ENCODE measurements at places on chromosomes 2 and 18.
A peak's percentile ranks its signal among the peaks of the same experiment; 100 is the strongest.

GRCh38 chr2:98901291-98901690 lies 34.7 kb downstream of the CRACDL start:
- DNase-seq = peak; percentile 9

DNA sequence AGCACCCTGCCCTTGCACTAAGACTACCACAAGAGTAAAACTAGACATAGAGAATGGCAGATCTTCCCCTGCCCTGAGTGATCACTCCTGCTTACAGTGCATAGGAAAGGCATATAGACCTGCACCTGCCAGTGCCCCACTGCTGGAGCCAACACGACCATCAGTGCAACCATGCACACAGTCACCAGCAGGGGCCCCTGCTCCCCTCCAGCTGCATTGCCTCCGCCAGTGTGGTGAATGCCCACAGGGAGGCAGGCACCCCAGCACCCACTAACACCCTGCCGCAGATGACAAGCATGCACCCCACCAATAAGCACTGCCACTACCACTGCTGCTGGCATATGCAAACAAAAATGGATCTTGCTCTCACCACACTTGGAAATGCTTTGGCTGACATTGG lies 478.8 kb downstream of the ADCYAP1 start:
- no peak for DNase-seq

GRCh38 chr2:71950256-71951082 lies 197.2 kb downstream of the CYP26B1 start:
- DNase-seq = no peak

DNA sequence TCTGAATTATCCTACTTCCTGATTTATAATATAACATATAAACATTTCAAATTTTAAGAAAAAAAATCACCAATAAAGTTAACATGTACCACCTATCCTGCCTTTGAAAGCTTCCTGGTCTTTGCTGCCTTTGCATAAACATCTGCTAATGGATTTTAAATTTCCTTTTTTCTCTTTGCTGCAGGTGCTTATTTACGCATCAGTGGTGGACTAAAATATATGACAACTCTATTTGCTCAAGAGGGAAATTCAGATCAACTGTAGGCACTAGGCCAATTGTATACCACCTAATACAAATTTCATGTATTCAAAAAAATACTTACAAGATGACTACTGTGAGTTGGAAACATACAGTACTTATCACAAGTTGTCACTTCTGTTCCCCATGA lies 57.2 kb downstream of the RAD51AP2 start:
- DNase-seq = no peak

DNA sequence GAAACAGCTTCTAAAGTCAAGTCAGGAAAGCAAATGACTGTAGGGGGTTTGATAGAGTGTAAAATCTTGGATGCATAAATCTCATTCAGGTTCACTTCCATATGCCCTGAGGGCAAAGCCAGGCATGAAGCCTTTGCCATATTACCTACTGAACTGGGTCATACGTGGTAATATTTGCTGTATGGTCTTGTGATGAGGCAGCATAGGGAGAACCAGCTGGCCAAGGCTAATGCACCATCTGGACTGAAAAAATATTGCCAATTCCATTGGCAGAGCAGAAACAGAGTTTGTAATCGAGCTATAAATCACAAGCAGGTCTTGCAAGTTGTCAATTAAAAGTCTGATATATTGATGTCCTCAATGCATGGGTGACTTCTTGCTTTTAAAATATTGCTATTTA lies 243.8 kb downstream of the ERBB4 start:
- DNase-seq = no peak

GRCh38 chr2:75555701-75556100 lies 5.0 kb downstream of the EVA1A start:
- DNase-seq = no peak

GRCh38 chr2:216799873-216800431 lies 59.9 kb downstream of the TNP1 start:
- DNase-seq = no peak
